Activated T-cell treated with anti-CD3 and anti-CD28 coated beads, Interleukin-2, amount 50 U/mL, for 4 hours (primary cell): ENCODE measurements at places on chromosomes 13 and 19. TPM values are rescaled to one million over a fixed set of nuclear protein-coding genes. Genes with fewer than 3 reads are reported as not detected.

DNA sequence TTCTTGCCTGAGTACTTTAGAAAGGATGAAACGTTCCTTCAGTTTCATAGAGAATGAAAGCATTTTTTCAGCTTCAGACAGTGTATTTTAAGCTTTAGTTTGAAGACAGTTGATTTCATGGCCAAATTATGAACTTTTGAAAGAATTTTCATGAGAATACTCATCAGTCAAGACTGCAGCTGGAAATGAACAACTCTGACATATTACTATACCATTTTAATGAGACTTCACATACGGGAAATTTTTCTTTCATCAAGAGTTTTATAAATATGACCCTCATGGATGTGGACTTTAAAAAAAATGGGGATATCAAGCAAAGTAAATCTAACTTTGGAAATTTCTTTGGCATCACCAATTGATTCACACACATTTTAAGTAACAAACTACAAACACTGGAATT is 6.4 kb downstream of the LATS2 start:
- no peak for DNase-seq

The GAPDHS gene
- not detected for total RNA-seq

GRCh38 chr19:49020931-49021895 is 2.9 kb downstream of the CGB3 start:
- no peak for DNase-seq

The DMKN gene
- 0.95 TPM for total RNA-seq

DNA sequence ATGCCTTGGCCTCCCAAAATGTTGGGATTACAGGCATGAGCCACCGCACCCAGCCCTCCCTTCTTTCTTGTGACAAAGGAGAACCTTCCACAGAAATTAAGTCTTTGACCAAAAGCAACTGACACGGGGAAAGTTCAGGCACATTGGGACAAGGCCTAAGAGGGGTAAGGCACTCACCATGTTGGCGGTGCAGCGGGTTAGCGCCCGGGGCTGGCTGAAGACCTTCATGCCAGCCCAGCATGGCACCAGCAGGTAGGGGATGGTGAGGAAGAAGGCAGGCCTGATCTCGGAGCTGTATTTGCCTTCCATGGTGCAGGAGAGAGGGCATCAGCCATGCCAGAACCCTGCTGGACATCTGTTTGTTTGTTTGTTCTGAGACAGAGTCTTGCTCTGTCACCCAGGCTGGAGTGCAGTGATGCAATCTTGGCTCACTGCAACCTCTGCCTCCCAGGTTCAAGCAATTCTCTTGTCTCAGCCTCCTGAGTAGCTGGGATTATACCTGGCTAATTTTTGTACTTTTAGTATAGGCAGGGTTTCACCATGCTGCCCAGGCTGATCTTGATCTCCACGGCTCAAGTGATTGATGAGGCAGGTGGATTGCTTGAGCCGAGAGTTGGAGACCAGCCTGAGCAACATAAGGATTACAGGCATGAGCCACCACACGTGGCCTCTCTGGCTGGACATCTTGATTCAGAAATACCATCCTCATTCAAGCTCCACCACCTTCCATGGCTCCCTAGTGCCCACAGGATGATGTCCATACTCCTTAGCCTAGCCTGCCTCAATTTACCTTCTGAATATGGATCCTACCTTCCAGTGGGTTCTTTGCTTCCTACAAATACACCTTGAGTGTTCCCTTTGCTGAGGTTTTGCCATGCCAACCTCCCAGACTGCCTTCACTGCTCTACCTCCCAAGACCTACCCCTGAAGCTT is 4.4 kb downstream of the TM6SF2 start:
- no peak for DNase-seq

- no peak for DNase-seq
Observed at GRCh38 chr13:114089751-114090400, 42.5 kb downstream of the RASA3 start.

The ZNF69 gene
- total RNA-seq: 0.78 TPM

GRCh38 chr19:5839065-5840017 is at the start of gene FUT6:
Gene FUT6, minus strand, starts transcription at chr19:5839702. Its CDS starts 7,135 bp downstream, at chr19:5832567.
- no peak for DNase-seq

The KL gene
- 0.30 TPM for total RNA-seq

DNA sequence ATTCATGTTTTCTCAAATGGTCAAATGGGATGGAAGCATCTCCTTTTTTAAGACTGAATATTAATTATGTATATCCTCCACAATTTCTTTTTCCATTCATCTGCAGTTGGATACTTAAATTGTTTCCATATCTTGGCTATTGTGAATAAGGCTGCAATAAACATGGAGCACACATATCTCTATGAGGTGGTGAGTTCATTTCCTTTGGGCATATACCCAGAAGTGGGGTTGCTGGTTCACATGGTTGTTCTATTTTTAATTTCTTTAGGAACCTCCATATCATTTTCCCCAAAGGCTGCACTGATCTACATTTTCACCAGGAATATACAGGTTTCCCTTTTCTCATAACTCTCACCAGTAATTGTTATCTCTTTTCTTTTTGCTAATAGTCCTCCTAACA is 566.3 kb downstream of the KCTD12 start:
- no peak for DNase-seq

The LGALS14 gene
- total RNA-seq: not detected

- peak; percentile 28 for DNase-seq
Observed at GRCh38 chr13:50131920-50132903, 117.0 kb downstream of the KCNRG start.

The DZIP1 gene
- total RNA-seq: not detected

The PSG4 gene
- not detected for total RNA-seq

- DNase-seq: no peak
Observed at GRCh38 chr19:1935484-1936208, 5.3 kb upstream of the CSNK1G2 start.

The FAM216B gene
- not detected for total RNA-seq

DNA sequence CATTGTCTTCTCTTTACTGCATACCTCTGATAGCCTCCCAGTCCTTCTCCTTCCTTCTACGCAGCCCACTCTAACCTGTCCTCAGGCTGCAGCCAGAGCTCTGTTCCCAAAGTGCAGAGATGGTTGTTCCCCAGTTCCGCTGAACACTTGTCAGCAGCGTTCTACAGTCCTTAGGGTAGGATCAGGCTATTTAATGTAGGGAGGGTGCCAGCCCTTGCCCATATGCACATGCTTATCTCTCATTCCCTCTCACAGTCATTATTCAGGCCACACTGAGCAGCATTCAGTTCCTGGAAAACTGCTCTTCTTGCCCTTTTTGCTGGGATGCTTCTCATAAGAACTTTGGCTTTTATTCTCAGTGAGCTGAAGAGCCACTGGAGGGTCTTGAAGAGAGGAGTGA is 180.7 kb downstream of the MTUS2 start:
- no peak for DNase-seq

DNA sequence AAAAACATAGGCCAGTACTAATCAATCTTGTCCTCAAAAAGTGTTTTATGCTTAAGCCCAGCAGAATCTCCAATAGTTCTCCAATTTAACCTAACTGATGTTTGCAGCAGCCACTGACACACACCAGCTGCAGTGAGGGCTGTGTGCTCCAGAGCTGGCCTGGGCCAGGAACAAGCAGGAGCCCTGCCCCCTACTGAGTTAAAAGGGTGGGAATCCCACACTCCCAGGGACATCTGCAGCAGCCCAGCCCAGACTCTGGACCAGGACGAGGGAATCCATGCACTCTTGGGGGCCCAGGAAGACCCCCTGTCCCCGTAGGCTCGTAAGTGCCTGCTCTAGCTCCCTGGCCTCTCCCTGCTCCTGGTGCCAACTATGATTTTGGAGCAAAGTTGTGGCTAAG is 91.5 kb upstream of the ATXN8OS start:
- no peak for DNase-seq

- no peak for DNase-seq
Observed at GRCh38 chr13:39144941-39145533, 106.8 kb downstream of the NHLRC3 start.

DNA sequence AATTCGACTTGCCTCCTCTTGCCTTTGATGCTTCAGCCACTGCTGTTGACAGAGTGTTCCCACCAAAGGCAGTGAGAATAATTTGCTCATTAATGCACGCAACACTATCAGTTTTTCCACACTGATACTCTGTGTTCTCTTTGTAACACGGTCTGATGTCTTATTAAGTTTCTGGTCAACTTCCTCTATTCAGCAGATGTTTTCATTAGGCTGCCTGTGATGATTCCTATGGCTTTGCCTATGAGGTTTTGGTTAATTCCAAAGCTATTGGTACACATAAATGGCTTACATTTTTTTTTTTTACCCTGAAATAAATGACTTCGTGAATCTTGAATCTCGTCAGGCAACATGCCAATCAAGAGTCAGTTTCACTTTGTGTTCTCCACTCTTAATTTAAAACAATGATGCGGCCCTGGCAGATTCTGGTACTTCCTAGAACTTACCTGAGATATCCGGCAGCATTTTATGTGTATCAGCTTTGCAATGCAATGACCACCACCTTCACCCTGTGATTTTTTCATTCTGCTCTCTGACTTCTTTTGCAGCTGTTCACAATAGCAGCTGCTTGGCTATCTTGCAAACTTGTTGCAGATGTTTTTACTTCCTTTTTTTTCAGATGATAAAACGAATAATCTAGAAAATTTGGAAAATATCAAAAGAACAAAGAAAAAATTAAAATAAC is 27.5 kb upstream of the KL start:
- DNase-seq: no peak

DNA sequence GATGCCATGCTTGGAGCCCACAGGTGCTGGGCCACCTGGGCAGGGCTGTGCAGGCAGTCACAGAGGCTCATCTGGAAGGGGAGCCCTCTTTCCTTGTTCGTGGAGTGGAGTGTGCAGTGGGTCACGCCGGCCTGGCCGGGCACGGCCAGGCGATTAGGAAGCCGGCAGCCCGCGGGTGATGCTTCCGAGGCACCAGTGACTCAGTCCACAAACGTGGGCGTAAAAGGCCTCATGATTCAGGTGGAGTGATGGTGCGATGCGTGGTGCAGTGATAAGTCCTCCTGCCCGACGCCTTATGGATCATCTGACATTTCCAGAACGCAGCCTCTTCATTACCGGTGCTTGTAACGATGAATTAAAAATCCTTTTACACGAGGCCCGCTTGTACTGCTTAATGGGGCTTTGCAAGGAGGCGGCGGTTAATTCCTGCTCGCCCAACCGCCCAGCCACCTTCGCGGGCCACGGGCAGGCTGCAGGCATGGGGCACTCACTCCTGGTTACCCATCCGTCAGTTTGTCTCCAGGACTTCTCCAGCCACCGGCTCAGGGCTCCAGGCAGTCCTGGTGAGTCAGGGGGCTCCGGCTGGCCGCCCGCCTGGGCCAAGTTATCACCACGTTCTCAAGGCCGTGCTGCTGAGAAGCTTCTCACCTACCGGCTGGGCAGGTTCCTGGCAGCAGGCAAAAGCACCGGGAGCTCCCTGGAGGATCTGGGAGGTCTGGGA is 172.4 kb downstream of the KDM4B start:
- DNase-seq: no peak

- no peak for DNase-seq
Observed at GRCh38 chr13:108126056-108126455, 89.3 kb downstream of the LIG4 start.

DNA sequence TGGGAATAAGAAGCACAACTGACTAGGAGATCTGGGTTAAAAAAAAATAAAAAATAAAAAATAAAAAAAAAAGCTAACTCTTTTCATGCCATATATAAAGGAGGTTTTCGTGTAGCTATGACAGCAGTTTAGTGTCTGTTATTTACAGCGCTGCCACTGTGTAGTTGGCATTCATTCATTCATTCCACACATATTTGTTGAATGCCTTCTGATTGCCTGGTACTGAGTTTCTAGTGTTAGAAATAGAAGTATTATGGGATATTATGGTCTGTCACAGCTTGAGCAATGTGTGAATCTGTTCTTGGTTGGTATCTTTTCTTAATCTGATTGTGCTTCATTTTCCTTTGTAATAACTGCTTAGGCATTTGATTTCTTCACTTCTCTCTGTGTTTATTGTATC is 237.4 kb downstream of the NBEA start:
- DNase-seq: no peak

DNA sequence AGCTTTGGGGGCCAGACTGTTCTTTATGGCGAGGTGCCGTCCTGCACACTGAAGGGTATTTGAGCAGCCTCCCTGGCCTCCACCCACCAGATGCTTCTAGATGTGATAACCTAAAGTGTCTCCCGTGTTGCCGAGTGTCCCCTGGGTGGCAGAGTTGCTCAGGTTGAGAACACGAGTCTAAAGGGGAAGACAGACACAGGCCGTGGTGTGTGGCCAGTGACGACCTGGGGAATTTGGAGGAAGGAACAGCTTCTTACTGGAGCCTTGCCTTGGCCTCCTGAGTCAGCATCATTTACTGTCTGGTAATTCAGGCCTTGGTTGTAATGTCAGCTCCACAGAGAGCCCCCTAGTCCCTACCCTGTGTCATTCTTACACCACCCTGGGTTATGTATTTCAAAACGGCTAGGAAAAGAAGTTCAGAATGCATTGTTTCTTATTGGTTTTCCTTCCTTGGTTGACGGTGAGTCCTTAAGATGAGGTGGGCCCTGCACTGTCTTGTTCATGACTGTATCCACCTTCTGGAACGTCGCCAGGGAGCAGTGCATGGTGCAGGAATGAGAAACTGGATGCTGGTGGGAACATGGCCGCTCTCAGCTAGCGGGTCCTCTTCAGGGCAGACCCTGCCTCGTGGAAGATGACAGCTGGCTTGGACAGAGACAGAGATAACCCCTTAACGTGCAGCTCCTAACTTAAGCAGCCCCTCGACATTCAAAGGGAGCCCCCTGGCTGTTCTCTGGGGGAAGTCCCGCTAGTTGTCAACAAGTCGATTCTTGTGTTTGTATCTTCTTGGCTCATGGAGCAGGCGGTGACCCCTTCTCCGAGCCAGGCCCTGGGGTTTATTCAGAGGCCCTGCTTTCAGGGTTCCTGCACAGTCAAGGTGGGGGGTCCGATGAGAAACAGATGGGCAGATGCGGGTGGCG is 7.2 kb downstream of the SIN3B start:
- DNase-seq: no peak

DNA sequence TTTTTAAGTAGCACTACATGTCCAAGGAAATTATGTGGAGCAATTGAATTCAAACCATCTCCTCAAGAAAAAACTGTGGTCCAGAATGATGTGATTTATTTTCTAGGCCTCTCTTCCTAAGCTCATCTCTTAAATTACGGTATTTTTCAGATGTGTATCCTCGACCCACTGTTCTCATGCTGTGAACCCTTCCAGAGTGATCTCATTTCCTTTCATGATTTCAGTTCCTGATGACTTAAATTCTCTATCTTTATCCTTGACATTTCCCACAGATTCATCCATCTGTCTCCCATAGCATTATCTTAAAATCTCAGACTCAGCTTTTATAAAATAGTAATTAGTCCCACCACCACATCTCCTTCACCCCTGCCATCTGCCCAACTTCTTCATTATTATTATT is 117.6 kb upstream of the SPRY2 start:
- DNase-seq: no peak

DNA sequence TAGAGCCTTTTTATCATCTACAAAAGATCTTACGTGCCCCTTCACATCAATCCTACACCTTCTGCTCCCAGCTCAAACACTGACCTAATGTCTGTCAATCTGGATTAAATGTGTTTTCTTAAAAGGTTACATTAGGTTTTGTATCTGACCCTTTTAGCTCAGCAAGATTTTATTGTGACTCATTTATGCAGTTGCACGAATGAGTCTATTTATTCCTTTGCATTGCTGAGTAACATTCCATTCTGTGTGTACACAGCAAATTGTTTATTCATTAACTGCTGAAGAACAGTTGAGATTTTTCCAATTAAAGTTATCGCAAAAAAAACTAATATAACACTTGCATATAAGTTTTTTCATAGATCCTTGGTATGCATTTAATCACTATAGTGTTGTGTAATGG is 253.9 kb upstream of the GPC6 start:
- DNase-seq: no peak

The ATP8B3 gene
- 0.66 TPM for total RNA-seq
